WTC11 (cell line): ENCODE measurements at places on chromosomes 1 and 21. TPM values are rescaled to one million over a fixed set of nuclear protein-coding genes. Genes with fewer than 3 reads are reported as not detected.
A peak's percentile ranks its signal among the peaks of the same experiment; 100 is the strongest.

Gene APCS
- total RNA-seq, result 0.44 to 0.66 TPM (median 0.64 TPM) in 3 replicates

Gene FMO1
- 0.30 TPM in 1 of 3 replicates, not detected in the others for total RNA-seq

Gene LCE1E
- total RNA-seq, result not detected in 3 replicates

Gene FCRL2
- total RNA-seq, result not detected in 3 replicates

Gene NEGR1
- 2.7 to 3.0 TPM (median 2.9 TPM) in 3 replicates for total RNA-seq

Gene LCE2A
- not detected in 3 replicates for total RNA-seq

Gene SYT14
- total RNA-seq, result 10.6 to 12.0 TPM (median 10.9 TPM) in 3 replicates

Gene TFF2
- total RNA-seq, result 0.33 TPM in 1 of 3 replicates, not detected in the others

Gene COL11A1
- total RNA-seq, result 13.1 to 15.4 TPM (median 13.3 TPM) in 3 replicates

Gene GPR3
- 7.8 to 12.4 TPM (median 7.8 TPM) in 3 replicates for total RNA-seq

Gene RNU1-4
- total RNA-seq, result 1,028 to 1,267 TPM (median 1,197 TPM) in 3 replicates

DNA sequence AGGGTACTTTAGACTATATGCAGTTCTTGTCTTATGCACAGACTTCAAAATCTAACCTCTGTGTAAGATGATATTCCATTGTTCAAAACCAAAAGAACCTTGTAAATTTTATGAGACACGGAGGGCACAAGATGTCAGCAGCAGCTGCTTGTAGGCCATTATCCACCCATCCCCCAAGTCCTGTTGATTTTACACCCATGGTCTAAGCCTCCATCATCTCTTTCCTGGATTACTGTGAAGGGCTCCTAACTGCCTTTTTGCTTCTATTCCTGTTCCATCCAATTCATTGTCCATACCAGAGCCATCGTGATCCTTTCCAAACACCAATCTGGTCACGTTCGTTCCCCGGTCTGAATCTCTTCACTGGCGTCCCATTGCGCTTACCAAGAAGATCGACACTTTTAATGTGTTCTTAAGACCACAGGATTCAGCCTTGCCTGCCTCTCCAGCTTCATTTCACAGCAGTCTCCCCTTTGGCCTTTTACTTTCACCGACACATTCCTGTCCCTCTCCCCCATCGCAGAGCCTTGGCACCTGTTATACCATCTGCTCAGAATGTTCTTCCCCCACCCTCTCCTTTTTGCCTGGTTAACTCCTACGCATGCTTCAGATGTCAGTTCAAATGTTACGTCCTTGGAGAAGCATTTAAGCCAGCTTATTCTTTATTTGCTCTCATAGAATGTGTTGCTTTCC lies 107.3 kb upstream of the POU3F1 start:
- no peak for DNase-seq
- peaks cover 29% of the 10 kb centered on the region for H3K4me1 ChIP-seq
- H3K36me3 ChIP-seq, result peaks cover 12% of the 10 kb centered on the region
- no peak overlapping the region for H3K27ac ChIP-seq

DNA sequence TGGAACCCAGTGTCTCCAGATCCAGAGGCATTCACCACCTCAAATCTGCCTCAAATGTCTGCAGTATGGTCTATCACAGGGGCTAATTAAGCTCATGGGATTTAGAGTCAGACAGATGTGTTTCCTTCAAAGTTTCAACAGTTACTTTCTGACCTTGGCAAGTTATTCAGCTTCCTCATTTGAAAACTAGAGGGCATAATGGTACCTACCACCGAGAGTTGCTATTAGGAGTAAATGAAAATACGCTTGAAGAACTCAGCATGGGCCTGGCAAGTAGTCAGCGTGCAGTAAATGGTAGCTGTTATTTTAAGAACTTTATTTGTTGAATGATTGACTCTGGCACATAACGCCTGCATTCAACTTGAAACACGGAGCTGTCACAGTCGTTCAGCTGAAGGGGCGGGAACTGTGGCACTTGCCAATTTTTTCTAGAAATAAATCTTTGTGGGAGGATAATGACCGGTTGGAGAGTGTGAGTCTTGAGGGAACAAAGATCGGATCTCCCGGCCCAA lies 1.2 kb upstream of the CAP1 start:
- peaks cover 17% of the 10 kb centered on the region for H3K36me3 ChIP-seq
- no peak for DNase-seq
- no peaks in the 10 kb centered on the region for H3K27me3 ChIP-seq
- H3K27ac ChIP-seq, result peak overlapping the region; percentile 97

- DNase-seq, result no peak
- no peaks in the 10 kb centered on the region for H3K36me3 ChIP-seq
- H3K4me1 ChIP-seq, result peaks cover 31% of the 10 kb centered on the region
- no peak overlapping the region for H3K27ac ChIP-seq
Measured at GRCh38 chr1:157469752-157470675, 82.3 kb downstream of the FCRL5 start.

- H3K4me3 ChIP-seq, result no peak overlapping the region
- no peak for DNase-seq
- no peaks in the 10 kb centered on the region for H3K27me3 ChIP-seq
Measured at GRCh38 chr1:188489336-188490112, 1660.8 kb downstream of the PLA2G4A start.

DNA sequence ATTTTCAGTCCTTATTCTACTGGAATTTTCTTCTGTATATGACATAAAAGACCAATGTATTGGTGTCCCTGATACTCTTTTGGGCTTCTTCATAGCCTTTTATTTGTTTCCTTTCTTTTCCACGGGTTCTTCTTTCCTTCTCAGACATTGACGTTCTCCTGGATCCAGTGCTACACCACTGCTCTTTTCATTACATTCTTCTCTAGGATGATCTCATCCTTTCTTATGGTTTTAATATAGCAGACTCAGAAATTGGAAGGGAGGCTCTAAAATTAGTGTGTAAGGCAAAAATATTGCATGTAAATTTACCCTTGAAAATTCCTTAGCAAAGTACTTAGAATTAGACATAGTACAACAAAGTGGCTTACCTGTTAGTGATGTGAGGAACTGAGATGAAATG lies 65.3 kb downstream of the SELENOF start:
- H3K4me3 ChIP-seq, result no peak overlapping the region
- no peak for DNase-seq
- H3K27me3 ChIP-seq, result no peaks in the 10 kb centered on the region
- no peaks in the 10 kb centered on the region for H3K36me3 ChIP-seq
- no peak overlapping the region for H3K27ac ChIP-seq

- no peaks in the 10 kb centered on the region for H3K27me3 ChIP-seq
- no peak for DNase-seq
- no peak overlapping the region for H3K27ac ChIP-seq
- no peak overlapping the region for H3K4me3 ChIP-seq
Measured at GRCh38 chr1:92380867-92381266, 82.0 kb downstream of the RPAP2 start.

GRCh38 chr1:80083892-80084291 lies 1077.4 kb upstream of the ADGRL4 start:
- no peaks in the 10 kb centered on the region for H3K36me3 ChIP-seq
- no peak overlapping the region for H3K4me3 ChIP-seq
- H3K4me1 ChIP-seq, result no peaks in the 10 kb centered on the region
- no peak overlapping the region for H3K27ac ChIP-seq
- no peaks in the 10 kb centered on the region for H3K27me3 ChIP-seq
- DNase-seq, result no peak

- H3K4me3 ChIP-seq, result no peak overlapping the region
- no peaks in the 10 kb centered on the region for H3K36me3 ChIP-seq
- H3K27me3 ChIP-seq, result peaks cover 3% of the 10 kb centered on the region; the same call in 1 of the 2 replicates
Measured at GRCh38 chr1:242534753-242535152, 10.3 kb upstream of the PLD5 start.

GRCh38 chr1:76294482-76295194 lies 220.1 kb downstream of the ST6GALNAC3 start:
- H3K27ac ChIP-seq, result peak overlapping the region; percentile 15; the same call in 1 of the 2 replicates
- peaks cover 78% of the 10 kb centered on the region for H3K4me1 ChIP-seq
- H3K4me3 ChIP-seq, result no peak overlapping the region
- no peak for DNase-seq

- no peak for DNase-seq
- H3K27ac ChIP-seq, result no peak overlapping the region
- no peak overlapping the region for H3K4me3 ChIP-seq
- no peaks in the 10 kb centered on the region for H3K36me3 ChIP-seq
Measured at GRCh38 chr1:214335567-214335966, 54.6 kb downstream of the SMYD2 start.

DNA sequence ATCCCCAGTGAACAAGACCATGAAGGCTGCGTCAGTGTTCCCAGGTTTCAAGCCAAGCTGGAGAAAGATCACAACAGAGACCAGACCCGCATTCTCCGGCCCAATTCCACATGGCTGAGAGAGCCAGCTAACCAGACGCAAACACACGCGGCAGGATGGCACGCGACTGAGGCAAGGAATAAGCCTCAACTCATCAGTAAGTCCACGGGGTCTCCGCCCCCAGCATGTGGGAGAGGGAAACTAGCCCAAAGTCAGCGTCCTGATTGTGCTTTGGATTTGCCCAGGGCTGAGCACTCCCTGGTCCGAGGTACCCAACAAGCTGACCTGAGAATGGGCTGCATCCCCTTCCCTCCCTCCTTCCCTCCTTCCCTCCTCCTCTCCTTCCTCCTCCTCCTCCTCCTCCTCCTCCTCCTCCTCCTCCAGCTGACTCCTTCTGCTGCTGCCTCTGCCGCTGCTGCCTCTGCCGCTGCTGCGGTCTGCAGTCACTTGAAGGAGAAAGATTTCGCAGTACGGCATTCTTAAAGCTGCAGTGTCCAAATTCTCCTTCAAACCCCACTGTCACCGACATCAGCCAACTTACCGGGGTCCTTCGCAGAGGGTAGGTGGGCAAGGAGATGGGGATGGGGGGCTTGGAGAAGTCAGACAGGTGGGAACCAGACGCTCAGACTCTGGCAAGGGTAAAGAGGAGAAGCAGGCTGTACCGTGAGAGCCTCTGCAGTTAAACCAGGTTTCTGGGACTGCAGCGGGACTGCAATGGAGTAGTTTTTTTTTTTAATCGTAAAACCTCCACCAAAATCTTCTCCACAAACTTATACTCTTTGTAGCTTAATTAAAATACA lies 33.0 kb upstream of the H6PD start:
- DNase-seq, result no peak
- H3K36me3 ChIP-seq, result no peaks in the 10 kb centered on the region
- peaks cover 28% of the 10 kb centered on the region for H3K4me1 ChIP-seq
- H3K27me3 ChIP-seq, result peaks cover 81% of the 10 kb centered on the region
- H3K27ac ChIP-seq, result no peak overlapping the region

DNA sequence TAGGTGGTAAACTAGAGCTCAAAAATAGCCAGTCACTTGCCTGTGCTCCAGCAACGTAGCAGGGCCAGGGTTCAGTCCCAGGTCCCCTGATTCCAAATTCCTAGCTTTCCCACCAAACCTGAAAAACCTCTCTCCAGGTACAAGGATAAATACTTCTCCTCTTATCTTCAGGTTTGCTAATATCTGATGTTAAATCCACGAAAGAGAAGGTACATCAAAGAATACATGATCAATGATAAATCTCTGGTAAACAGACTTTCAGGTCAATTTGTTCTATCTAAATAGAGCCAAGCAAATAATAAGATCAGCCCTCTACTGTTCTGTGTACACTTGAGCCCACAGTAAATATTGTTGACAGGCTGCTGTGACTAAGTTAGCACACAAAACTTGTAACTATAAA lies 52.1 kb upstream of the AKT3 start:
- no peak for DNase-seq
- H3K27me3 ChIP-seq, result no peaks in the 10 kb centered on the region
- no peak overlapping the region for H3K27ac ChIP-seq
- no peak overlapping the region for H3K4me3 ChIP-seq

GRCh38 chr1:169896013-169896412 lies 2.3 kb upstream of the SCYL3 start:
- no peaks in the 10 kb centered on the region for H3K36me3 ChIP-seq
- DNase-seq, result no peak
- no peaks in the 10 kb centered on the region for H3K27me3 ChIP-seq
- peaks cover 57% of the 10 kb centered on the region for H3K4me1 ChIP-seq
- no peak overlapping the region for H3K27ac ChIP-seq

- DNase-seq, result peak; percentile 10
- H3K27me3 ChIP-seq, result no peaks in the 10 kb centered on the region
- no peak overlapping the region for H3K27ac ChIP-seq
- H3K4me1 ChIP-seq, result peaks cover 9% of the 10 kb centered on the region
Measured at GRCh38 chr1:78840453-78841271, 165.9 kb downstream of the ADGRL4 start.

- DNase-seq, result peak; percentile 35
- H3K36me3 ChIP-seq, result 0 out of 2 replicates have a peak, but pooled peaks cover 2% of the 10 kb centered on the region
- H3K4me3 ChIP-seq, result peak overlapping the region; percentile 89
- H3K27ac ChIP-seq, result peak overlapping the region; percentile 92
- H3K27me3 ChIP-seq, result no peaks in the 10 kb centered on the region
Measured at GRCh38 chr1:70353601-70354331, 756 bp downstream of the ANKRD13C start.

DNA sequence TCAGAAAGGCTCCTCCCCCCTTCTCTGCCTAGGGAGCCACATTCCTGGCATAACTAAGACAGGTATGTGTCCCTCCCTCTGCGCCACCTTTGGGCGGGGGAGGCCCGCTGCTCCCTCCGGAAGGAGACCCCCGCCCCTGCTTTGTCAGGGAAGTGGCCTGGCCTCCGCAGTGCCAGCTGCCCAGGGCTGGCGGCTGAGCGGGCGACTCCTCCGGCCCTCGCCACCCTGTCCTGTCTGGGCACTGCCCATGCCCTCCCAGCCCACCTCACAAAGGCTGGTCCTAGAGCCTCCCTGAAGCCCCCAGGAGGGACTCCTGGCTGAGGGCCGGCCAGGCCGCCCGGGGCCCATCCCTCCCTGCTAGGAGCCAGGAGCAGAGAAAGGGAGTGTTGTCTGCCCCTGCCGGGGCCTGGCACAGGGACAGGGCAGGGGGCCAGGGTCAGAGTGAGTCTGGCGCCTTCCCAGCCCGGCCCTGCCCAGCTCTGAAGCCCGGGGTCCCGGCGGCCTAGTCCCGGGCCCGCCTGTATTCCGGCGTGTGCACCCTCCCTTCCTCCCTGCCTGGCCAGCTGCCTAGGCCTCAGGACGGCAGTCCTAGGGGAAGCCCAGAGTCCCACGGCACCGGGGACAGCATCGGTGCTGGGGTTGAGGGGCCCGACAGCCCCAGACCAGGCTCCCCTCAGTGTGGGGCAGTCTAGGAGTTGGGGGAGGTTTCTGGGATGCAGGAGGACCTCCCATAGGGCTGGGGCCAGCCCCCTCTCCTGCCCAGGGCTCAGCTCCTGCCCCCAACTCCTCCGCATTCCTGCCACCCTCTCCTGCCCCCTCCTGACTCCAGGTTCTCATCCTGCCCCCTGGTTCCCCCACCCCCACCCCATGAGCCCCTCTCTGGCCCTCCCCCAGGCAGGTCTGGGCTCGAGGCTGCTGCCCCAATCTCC lies 5.1 kb downstream of the AGRN start:
- no peak overlapping the region for H3K4me3 ChIP-seq
- H3K36me3 ChIP-seq, result no peaks in the 10 kb centered on the region
- no peak overlapping the region for H3K27ac ChIP-seq

DNA sequence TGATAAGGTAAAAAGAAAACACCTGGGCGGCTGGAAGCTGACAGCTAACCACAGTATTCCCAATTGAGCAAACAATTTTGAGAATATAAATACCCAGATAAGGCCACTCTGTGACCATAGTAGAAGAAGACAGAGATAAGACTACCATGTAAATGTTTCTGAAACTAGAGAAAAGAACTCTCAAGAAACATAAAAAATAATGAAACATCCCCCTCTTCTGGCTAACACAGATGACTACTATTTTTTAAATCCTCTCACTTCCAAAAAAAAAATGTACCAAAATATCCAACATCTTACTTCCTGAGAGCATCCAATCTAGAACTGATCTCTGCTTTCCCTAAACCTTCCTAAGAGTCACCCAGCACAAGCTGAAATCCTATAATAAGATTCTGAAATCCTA lies 125.9 kb downstream of the HFM1 start:
- H3K4me3 ChIP-seq, result no peak overlapping the region
- no peak for DNase-seq
- no peaks in the 10 kb centered on the region for H3K27me3 ChIP-seq
- H3K4me1 ChIP-seq, result peaks cover 7% of the 10 kb centered on the region; the same call in 1 of the 2 replicates
- no peak overlapping the region for H3K27ac ChIP-seq
- no peaks in the 10 kb centered on the region for H3K36me3 ChIP-seq
